ENCODE measurements at places on chromosomes 4 and X.

- no peak for DNase-seq
Observed at GRCh38 chr4:158786121-158786601, 17.3 kb downstream of the FNIP2 start.

- no peak for DNase-seq
Observed at GRCh38 chrX:72532366-72532765, 40.3 kb downstream of the HDAC8 start.

- DNase-seq, result no peak
Observed at GRCh38 chr4:115145393-115146160, 32.2 kb upstream of the NDST4 start.

DNA sequence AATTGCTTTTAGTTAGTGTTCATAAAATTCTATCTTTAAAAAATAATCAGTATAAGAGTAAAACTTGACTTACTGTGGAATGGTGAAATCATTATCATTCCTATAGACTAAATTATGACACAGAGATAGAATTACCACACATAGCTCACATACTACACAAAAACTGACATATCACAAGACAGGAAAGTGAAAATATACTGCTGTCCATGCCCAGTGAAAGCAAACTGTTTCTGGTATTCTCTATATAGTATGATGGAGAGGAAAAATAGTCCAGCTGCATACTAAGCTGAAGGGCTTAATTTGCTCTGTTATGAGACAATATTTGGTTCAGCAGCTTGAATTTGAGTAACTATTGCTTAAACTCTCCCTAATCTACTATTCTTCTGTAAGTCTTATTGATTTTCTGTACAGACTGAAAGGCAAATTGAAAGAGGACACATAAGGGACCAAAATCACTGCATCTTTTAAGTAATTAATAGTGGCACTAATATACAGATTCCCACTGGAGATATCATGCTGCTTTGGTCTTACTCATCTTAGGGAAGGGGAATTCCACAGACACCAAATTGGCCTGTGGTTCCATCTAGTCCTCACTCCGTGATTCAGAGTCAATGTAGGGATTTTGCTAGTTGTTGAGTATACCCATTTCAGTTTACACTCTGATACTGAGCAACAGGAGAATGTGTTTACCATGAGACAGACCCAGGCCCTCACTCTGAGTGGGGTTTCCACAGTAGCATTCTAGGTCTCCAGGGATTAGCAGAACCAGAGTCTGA lies 47.4 kb upstream of the AGA start:
- peak; percentile 71 for DNase-seq

DNA sequence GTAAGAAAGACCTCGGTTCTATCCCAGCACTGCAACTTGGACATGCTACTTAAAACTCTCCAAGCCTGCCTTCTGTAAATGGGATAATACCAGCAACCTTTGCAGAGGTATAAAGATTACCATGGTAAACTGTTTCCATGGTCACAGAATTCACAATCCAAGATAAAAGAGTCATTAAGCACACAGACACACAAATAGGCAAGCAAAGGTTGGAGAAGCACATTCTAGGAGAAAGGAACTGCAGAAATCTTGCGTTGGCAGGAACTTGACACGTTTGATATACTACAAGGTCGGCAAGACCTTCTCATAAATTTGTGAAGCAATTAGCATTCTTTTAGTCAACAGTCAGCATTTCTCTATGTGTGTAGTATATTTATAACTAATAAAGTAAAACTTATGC lies 12.3 kb upstream of the CHRNA9 start:
- no peak for DNase-seq

DNA sequence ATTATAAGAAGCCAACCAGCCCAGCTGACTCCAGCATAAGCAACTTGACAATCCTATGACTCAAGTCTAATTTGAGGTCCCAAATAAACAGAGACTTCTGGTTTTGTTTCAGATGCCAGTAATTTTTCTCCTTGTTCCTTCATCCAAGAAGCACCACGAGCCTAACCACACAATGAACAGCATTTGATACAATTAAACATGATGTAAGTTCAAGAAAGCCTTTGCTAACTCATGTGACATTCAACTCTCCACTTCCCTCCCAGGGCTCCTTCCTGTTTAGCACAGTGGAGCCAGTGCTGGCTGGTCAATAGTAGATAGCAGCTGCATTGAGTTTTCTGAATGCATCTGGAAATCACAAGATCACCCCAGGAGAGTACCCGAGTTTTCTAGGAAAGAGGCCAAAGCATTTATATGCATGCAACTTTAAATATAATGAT lies 206.3 kb downstream of the ARHGAP24 start:
- DNase-seq, result peak; percentile 10

DNA sequence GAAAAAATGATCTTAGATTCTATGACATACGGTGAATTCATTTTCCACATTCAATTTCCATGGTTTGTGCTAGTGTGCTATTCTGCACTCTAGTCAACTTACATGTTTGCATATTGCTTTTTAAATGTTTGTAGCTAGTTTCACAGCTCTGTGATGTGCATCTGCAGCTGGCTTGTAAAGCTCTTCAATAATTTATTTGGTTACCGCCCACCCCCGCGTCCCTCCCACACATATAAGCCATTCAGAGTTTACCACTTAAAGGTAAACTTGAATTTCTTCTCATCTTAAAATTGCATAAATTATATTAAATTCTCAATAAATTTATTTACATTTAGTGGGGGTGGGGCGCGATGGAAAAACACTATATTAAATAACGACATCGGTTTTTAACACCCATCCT lies 291 bp upstream of the NBDY start:
- peak; percentile 19 for DNase-seq

- no peak for DNase-seq
Observed at GRCh38 chrX:153925739-153926551, at the start of gene ARHGAP4. ARHGAP4 (minus strand) TSS chrX:153926264; CDS start chrX:153926202, 62 bp downstream.

GRCh38 chr4:185280608-185281007 lies 71.2 kb downstream of the SNX25 start:
- DNase-seq, result no peak

DNA sequence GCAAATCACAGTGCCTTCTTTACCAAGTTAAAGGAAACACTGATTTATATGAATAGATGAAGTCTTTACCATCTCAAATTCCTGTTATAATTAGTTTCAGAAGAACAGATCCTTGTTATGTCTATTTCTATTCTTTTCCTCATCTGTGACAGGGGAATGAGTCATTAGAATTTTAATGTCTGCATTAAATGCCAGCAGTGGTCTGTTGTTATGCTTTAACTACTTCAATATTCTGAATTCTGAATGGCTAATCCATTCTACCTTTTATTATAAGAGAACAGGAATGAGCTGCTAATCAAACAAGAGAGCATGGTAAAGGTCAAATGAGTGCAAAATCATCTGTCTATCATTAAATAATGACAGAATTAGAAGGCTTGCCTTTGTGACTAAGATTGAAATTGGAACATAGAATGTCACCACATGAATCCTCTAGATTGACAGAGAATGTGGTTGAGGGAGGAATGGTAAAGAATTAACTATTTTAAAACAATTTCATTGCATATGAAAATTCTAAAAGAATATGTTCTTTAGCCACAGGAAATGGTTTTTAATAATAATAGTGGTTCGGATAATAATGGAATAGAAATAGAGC lies 935.5 kb downstream of the ADGRL3 start:
- no peak for DNase-seq

- DNase-seq, result peak; percentile 93
Observed at GRCh38 chr4:2936773-2937145, 26.4 kb downstream of the NOP14 start.

- DNase-seq, result no peak
Observed at GRCh38 chrX:54181202-54181953, 1.7 kb downstream of the FAM120C start.

GRCh38 chr4:155353923-155354540 lies 22.7 kb downstream of the MAP9 start:
- DNase-seq, result peak; percentile 14

DNA sequence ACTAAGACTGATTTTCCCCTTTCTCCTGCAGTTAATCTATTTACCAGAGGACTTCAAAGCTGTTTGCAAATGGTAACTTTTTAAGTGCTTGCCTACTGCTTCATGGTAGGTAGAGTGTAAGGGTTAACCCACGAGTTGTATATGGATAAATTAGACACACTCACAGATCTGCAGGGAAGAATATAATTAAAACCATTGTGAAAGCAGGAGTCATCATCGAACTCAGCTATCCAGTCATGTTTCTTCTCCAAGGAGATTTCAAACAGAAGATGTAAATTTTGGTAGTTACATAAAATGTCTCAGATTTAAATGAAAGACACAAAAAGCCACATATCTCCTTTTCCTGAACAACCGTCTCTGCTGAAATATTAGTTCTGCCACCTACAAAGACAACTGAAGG lies 549 bp upstream of the XG start:
- DNase-seq, result no peak

- no peak for DNase-seq
Observed at GRCh38 chr4:151110236-151110635, 10.8 kb downstream of the RPS3A start.

DNA sequence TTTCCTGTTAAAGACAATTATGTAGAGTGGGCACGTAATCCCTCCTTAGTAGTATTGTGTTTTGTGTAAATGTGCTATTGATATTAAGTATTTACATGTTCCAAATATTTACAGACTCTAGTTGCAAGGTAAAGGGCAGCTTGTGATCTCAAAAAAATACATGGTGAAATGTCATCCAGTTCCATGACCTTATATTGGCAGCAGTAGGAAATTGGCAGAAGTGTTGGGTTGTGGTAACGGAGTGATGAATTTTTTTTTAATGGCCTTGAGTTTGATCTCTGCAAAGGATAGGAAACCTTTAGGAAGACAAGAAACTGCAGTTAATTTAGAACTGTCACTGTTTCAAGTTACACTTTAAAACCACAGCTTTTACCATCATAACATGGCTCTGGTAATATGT lies 74.3 kb downstream of the NPNT start:
- DNase-seq, result no peak

DNA sequence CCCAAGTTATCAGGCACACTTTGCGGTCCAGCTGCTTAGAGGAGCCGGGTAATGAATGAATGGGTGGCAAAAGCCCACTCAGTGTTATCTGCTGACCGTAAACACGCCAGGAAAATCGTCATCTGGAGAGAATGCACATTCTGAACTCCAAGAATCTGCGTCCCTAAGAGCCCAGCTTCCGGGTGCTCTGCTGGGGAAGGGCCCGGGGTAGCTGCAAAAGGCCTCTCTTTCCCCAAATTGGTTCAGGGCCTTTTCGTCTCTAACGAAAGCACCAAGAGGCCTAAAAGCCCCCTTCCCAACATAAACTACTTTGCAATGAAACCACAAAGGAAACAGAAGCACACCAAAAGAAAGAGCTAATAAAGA lies 1.6 kb upstream of the SFRP2 start:
- DNase-seq, result no peak

DNA sequence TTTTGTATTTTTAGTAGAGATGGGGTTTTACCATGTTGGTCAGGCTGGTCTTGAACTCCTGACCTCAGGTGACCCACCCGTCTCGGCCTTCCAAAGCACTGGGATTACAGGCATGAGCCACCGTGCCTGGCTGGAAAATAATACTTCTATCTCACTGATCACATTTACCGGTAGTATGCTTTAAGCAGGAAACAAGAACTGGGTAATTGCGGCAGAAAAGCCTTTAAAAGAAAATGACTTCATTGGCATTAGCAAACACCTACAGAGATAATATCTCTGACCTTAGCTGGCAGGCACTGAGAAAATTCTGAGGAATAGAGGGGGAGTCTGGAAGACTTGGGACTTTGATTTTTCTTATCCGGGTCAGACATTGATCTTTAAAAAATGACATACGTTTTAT lies 78.5 kb downstream of the SHROOM3 start:
- DNase-seq, result no peak

GRCh38 chr4:16692046-16692445 lies 206.4 kb downstream of the LDB2 start:
- no peak for DNase-seq

- no peak for DNase-seq
Observed at GRCh38 chr4:108953941-108954340, 191.1 kb upstream of the ETNPPL start.

DNA sequence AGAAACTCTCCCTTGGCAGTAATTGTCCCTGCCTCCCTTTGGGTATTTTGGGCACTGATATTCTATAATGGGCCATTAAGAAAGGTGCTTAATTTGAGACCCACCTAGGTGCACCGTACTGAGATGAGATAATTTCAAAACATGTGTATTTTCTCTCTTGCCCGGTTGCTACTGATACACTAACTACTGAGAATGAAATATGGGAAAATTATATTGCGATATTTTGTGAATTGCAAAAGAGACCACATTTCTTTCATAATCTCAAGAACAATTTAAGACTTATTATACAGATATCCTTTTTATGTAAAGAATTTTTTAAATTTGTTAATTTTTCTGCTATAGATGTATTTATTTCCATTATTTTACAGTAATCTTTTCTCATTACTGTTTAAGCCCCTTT lies 284.9 kb downstream of the ADGRL3 start:
- DNase-seq, result no peak

DNA sequence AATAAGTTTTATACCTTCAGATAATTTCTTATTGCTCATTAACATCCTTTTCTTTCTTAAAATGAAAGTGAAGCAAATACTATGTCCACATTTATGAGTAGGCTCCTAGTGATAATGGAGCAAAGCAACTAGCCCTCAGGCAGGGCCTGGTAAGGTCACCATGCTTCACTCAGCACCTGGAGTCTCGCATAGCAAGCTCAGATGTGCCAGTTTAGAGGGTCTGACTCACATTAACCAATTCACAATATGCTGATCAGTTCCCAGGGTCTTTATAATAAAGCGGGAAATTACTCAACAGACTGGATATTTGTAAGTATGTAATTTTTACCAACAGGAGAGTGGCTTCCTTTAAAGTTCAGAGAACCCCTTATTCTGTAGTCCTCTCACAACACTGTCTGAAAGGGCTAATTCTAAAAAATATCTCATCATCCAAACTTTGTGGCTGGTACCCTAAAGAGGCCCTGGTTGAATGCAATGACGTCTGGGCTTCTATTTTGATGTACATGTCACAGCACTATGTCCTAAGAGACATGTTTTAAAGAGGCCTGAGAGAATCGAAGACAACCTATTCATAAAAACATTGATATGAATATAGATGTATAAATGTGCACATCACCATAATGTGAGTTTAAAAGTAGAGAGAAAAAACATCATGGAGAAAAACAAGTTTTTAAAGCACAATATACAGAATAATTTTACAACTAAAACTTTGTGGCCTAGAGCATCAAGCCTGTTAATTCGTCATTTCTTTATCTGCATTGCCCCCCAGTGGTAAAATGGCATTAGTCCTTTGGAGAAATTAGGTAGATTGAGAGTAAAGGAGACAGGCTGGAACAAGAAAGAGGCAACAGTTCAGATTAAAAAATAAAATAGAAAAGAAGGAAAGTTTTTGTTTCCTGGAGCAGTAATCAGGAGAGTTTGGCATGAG lies 44.3 kb downstream of the IL21 start:
- peak; percentile 40 for DNase-seq
